ENCODE measurements at places on chromosomes 13 and 19.

- no peak for ATAC-seq
Measured at GRCh38 chr19:46361915-46362314, 15.0 kb downstream of the PPP5C start.

DNA sequence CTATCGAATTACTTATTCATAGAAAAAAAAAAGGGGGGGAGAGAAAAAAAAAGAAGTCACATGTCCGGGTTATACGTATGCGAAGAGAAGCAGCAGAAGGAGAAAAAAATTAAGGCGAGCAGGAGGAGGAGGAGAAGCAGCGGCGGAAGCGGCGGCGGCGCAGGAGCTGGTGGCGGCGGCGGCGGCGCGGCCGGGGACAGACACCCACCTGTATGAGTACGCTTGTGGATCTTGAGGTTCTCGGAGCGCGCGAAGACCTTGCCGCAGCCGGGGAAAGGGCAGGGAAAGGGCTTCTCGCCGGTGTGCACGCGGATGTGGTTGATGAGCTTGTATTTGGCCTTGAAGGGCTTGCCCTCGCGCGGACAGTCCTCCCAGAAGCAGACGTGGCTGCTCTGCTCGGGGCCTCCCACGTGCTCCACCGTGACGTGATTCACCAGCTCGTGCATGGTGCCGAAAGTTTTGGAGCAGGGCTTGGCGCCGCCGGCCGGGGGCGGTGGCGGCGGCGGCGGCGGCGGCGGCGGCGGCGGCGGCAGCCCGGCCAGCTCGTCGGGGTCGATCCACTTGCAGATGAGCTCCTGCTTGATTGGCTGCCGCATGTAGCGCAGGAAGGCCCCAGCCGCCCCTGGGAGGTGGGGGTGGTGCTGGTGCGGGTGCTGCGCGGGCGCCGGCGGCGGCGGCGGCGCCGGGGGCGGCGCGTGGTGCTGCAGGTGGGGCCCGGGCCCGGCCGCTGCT is 1.5 kb downstream of the ZIC5 start:
- peak; percentile 42 for ATAC-seq

DNA sequence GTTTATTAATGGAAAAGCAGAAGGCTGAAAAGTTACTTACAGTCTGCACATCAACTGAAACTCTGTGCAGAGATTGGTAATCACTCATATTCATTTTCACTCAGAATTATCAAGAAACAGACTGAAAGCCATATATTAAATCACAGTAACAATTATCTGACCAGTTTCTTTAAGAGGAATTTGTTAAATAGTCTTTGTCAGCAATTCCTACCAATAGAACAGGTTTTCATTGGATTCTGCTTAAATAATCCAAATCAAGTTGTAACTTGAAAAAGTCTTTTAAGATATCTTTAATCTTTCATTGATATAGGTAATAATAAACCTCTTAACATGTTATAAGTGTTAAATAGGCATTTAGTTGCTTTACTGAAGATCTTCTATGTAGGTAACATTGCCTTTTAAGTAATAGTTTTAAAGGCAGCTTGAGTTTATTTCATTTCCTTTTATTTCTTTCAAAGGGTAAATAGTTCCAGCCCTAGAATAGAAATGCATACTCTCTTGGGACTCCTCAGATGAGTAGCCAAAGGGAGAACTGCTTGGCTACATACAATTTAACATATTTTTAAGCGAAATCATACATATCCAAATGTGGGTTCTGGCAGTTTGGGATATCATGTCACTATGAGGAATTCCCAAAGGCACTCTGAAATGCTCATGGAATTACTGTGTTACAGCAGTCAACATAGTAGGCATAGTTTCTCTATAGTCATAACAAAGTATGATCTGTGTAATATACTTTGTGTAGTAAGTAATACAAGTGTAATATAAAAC is 326.0 kb upstream of the SPRY2 start:
- ATAC-seq, result no peak

DNA sequence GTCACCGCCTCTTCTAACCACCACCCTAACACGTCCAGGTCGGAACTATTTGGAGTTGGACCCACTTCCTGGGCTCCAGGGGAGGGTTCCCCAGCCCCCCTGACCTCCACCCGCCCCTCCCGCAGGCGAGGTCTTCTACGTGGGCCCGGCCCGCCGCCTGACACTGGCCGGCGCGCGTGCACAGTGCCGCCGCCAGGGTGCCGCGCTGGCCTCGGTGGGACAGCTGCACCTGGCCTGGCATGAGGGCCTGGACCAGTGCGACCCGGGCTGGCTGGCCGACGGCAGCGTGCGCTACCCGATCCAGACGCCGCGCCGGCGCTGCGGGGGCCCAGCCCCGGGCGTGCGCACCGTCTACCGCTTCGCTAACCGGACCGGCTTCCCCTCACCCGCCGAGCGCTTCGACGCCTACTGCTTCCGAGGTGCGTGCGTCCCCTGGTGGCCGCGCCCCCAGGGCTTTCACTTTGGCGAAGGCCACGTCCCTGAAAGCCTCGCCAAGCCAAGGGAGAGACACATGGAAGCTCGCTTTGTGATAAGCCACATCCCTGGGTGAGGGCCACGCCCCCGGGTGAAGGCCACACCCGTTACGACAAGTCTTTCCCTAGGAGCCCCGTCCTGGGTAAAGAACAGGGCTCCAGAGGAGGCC is 13.2 kb downstream of the NCAN start:
- peak; percentile 89 for ATAC-seq

- ATAC-seq, result no peak
Measured at GRCh38 chr19:38114651-38115050, 109.4 kb downstream of the DPF1 start.

GRCh38 chr13:99636728-99637353 is 135.6 kb downstream of the TM9SF2 start:
- ATAC-seq, result no peak

- no peak for ATAC-seq
Measured at GRCh38 chr19:47661161-47661560, 52.1 kb upstream of the EHD2 start.

DNA sequence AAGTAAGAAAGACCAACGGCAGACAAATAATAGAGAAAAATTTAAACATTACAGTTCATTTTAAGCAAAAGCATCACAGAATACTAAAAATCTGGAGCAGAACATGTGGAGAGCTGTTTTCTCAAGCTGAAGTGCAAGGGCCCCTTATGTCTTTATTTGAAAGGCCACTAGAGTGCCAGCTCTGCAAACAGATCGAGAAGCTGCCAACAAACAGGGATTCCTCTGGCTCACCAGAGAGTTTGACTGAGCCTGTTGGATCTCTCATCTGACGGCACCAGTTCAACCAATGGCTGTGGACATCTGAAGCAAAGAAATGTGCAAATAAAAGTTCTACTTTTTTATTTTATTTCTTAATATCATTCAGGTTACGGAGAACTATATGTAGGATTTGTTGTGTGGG is 119.7 kb downstream of the COL4A2 start:
- ATAC-seq, result no peak

DNA sequence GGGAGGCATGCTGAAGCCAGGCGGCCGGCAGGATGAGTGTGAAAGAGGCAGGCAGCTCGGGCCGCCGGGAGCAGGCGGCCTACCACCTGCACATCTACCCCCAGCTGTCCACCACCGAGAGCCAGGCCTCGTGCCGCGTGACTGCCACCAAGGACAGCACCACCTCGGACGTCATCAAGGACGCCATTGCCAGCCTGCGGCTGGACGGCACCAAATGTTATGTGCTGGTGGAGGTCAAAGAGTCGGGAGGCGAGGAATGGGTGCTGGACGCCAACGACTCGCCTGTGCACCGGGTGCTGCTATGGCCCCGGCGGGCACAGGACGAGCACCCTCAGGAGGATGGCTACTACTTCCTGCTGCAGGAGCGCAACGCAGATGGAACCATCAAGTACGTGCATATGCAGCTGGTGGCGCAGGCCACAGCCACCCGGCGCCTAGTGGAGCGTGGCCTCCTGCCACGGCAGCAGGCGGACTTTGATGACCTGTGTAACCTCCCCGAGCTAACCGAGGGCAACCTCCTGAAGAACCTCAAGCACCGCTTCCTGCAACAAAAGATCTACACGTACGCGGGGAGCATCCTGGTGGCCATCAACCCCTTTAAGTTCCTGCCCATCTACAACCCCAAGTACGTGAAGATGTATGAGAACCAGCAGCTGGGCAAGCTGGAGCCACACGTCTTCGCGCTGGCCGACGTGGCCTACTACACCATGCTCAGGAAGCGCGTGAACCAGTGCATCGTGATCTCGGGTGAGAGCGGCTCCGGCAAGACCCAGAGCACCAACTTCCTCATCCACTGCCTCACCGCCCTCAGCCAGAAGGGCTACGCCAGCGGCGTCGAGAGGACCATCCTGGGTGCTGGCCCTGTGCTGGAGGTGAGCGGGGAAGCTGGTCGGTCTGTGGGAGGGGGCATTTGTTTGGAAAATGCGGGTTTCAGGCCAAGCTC is 26.4 kb downstream of the MYO9B start:
- no peak for ATAC-seq

DNA sequence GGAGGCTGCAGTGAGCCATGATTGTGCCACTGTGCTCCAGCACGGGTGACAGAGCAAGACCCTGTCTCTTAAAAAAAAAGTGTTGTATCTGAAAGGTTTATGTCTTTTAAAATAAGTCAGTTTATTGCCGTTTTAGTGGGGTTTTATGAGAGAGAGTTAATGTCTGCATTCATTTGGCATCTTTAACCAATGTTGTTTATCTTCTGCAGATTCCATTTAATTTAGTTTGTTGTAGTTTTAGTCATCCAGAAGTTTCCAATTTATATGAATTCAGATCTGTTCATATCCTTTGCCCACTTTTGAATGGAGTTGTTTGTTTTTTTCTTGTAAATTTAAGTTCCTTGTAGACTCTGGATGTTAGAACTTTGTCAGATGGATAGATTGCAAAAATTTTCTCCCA is 36.7 kb upstream of the LPAR6 start:
- ATAC-seq, result no peak

- ATAC-seq, result no peak
Measured at GRCh38 chr19:23718802-23719201, 31.8 kb upstream of the ZNF675 start.

DNA sequence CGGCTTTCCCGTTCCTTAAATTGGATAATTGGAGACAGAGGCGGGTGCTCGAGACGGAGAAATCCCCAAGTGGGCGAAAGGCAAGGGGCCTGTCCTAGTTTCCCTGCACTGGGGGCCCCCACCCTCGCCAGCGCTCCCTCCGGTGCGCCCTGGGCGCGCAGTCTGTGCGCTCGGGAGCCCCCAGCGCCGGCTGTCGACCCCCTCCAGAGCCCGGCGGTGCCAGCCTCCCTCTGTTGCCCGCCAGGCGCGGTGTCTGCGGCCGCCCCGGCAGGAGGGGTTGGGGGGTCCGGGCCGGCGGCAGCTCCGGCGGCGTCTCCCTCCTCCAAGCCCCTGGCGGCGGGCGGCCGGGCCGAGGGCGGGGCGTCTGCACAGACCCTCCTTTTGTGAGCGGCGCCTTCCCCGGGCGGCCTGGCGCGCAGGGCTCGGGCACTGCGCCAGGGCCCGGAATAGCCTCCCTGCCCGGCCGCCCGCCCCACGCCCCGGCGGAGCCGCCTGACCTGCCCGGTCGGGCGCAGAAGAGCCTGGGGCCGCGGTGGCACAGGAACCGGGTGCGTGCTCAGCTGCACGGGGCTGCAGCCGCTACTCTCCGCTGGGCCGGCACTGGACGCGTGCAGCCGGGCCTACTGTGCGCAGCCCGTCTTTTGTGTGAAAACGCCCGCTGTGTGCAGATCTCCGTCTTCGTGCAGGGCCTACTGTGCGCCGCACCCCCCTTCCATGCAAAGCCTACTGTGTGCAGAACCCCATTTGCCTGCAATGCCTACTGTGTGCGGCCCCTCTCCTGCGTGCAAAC is 13.2 kb downstream of the GADD45B start:
- ATAC-seq, result peak; percentile 24

DNA sequence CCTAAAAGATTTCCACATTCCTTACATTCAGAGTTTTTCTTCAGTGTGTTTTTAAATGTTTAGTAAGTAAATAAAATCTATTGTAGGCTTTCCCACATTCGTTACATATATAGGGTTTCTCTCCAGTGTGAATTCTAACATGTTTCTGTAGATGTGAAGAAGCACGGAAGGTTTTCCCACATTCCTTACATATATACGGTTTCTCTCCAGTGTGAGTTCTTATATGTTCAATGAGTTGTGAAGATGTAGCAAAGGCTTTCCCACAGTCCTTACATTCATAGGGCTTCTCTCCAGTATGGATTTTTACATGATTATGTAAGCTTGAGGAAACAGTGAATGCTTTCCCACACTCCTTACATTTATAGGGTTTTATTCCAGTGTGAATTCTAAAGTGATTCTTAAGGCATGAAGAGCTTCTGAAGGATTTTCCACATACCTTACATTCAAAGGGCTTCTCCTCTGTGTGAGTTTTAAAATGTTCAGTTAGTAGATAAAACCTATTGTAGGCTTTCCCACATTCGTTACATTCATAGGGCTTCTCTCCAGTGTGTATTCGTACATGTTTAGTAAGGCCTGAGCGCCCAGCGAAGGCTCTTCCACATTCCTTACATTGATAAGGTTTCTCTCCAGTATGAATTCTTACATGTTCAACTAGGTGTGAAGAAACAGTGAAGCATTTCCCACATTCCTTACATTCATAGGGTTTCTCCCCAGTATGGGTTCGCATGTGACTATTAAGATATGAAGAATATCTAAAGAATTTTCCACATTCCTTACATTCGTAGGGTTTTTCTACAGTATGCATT is 18.2 kb downstream of the ZNF121 start:
- ATAC-seq, result no peak

DNA sequence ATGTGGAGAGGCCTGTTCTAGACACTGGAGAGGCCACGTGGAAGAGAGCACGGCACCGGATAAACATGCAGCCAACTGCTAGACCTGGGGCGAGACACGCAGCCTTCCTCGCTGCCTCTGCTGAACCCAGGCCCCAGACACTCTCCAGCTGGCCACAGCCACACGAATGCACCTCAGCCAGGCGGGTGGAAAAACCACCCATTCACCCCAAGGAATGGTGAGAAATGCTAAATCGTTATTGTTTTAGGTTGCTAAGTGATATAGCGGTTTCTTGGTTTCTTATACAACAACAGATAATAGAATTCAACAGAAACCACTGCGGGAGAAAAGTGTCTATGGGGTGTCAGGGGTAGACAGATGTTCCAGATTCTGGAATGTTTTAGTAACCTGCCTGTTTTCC is 52.5 kb downstream of the STK24 start:
- no peak for ATAC-seq

DNA sequence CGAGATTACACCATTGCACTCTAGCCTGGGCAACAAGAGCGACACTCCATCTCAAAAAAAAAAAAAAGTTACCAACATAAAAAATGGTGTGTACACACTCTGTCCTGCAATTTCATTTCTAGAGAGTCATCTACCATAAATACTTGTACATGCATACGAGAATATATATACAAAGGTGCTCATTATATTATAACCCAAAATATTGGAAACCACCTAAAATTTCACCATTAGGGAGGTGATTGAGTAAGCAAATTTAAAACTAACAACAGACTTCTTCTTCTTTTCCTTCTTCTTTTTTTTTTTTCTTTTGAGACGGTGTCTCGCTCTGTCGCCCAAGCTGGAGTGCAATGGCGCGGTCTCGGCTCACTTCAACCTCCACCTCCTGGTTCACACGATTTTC is 7.4 kb upstream of the C5AR1 start:
- ATAC-seq, result no peak

DNA sequence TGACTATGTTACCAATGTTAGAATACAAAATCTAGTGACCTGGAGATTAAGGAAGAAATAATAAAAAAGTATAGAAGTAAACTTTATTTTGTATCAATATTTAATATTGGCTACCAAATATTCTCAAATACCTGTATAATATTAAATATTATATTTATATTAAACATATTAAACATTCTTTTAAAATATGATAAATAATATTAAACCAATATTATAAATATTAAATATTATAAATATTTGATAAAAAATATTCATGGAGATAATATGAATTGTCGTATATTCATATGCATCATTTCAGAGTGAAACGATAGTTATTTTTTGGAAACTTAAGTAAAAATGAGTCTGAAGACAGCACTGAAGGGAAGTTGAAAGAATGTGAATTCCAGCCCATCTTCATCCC is 571.2 kb upstream of the KLF12 start:
- no peak for ATAC-seq

Measured in activated CD4-positive, CD25-positive, alpha-beta regulatory T cell treated with anti-CD3 and anti-CD28 coated beads, Interleukin-2, amount 50 U/mL, for 24 hours (primary cell).